ENCODE measurements at places on chromosomes 6 and 20.

- no peak overlapping the region for H3K27ac ChIP-seq
- DNase-seq = peak; percentile 92
- no peaks in the 10 kb centered on the region for H3K36me3 ChIP-seq
- H3K4me3 ChIP-seq = no peak overlapping the region
- H3K27me3 ChIP-seq = no peaks in the 10 kb centered on the region
These were observed 101.6 kb upstream of the CD93 start for GRCh38 chr20:23187751-23188150.

GRCh38 chr6:85679445-85680123, 36.9 kb upstream of the SYNCRIP start:
- H3K4me3 ChIP-seq = peak overlapping the region; percentile 98
- no peak overlapping the region for H3K27ac ChIP-seq
- H3K27me3 ChIP-seq = no peaks in the 10 kb centered on the region
- H3K36me3 ChIP-seq = peaks cover 29% of the 10 kb centered on the region
- peaks cover 44% of the 10 kb centered on the region for H3K4me1 ChIP-seq

GRCh38 chr6:99093456-99094190, 145.9 kb upstream of the FBXL4 start:
- no peaks in the 10 kb centered on the region for H3K4me1 ChIP-seq
- no peak for DNase-seq
- no peaks in the 10 kb centered on the region for H3K36me3 ChIP-seq
- no peak overlapping the region for H3K4me3 ChIP-seq
- H3K27me3 ChIP-seq = peaks cover 42% of the 10 kb centered on the region

DNA sequence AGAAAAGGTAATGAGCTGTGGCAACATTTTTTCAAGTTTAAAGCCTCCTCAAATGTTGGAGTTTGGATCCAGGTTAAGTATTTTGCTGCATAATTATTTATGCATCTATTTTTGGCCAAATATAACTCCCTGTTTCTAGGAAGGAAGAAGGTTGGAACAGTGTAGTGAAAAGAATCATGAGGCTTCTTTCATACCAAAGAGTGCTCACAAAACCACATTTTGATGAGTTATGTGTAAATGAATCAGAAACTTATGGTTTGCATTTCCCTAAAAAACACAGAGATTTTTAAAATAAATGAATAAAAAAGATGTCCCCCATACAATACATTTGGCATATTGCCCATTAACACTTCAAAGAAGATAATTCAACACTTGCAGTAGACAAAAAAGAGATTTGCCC, 246.9 kb upstream of the PRDM1 start:
- H3K4me3 ChIP-seq = no peak overlapping the region
- DNase-seq = no peak
- no peaks in the 10 kb centered on the region for H3K36me3 ChIP-seq
- H3K27ac ChIP-seq = no peak overlapping the region

GRCh38 chr20:39839399-39840119, 849.5 kb downstream of the MAFB start:
- no peak overlapping the region for H3K4me3 ChIP-seq
- H3K36me3 ChIP-seq = no peaks in the 10 kb centered on the region

DNA sequence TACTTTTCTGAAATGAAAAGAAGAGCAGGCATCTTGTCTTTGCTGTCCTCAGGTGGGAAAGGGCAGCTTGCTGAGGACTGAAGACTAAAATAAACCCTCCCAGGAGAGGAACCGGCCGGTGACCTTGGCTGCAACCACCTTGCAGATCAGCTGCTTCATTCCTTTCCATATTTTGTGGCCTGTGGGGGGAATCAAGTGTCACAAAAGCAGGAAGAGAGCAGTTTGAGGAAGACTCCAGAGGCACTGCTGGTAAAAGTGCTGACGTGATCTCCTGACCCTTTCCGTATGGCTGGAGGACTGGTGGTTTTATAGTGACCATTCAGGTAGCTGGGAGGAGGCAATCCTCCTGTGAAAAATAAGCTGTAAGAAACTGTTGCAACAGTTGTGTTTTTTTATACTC, 157.0 kb downstream of the PLCB4 start:
- no peaks in the 10 kb centered on the region for H3K27me3 ChIP-seq
- peak; percentile 20 for DNase-seq
- H3K36me3 ChIP-seq = no peaks in the 10 kb centered on the region
- peaks cover 13% of the 10 kb centered on the region for H3K4me1 ChIP-seq
- H3K27ac ChIP-seq = no peak overlapping the region

- no peaks in the 10 kb centered on the region for H3K36me3 ChIP-seq
- no peak overlapping the region for H3K27ac ChIP-seq
- no peaks in the 10 kb centered on the region for H3K4me1 ChIP-seq
- DNase-seq = no peak
- H3K27me3 ChIP-seq = no peaks in the 10 kb centered on the region
These were observed 54.7 kb downstream of the TRAF3IP2 start for GRCh38 chr6:111550953-111551352.

- no peak overlapping the region for H3K27ac ChIP-seq
- no peaks in the 10 kb centered on the region for H3K36me3 ChIP-seq
- peaks cover 10% of the 10 kb centered on the region for H3K4me1 ChIP-seq
- H3K27me3 ChIP-seq = peaks cover 52% of the 10 kb centered on the region
These were observed 1.2 kb upstream of the GJA1 start for GRCh38 chr6:121434037-121434770.

DNA sequence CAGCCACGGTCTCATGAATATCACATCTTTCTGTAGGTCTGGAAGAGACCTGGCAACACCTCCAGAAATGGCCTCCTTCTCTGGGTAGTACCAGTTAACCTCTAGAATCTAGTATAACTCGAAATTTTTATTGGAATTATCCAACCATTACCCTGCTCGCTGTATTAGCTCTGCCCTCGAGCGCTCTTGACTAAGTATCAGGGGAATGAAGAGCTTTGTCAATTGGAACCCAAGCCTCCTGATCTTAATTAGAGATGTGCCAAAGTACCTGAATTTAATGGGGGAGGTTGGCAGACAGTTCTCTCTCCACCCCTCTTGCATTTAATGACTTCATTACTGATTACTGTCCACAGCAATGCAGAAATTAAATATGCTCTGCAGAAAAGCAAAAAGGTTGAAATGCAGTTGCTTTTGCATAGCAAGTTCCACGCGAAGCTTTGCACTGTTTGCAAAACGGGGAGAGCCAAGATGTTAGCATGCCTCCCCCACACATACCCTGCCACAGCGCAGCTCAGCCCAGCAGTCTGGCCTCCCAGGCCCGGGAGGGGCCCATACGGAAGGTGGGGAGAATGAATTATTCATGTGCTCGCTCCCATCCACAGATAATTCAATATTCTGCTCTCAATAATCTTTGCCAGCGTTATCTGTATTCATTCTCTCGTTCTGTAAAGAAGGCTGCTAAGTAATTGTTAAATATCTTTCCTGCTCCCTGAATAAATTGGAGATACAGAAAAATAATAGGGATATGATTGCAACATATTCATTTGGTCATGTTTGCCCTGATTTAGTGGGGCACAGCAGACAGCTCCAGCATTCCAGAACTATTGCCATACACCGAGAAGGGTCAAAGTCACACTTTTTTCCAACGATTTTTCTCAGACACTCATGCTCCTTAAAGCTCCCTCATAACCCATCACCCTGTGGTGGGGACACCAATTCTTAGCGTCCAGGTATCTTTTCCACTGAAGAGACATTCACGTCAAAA, 305.8 kb downstream of the CDH26 start:
- no peak overlapping the region for H3K4me3 ChIP-seq
- H3K27me3 ChIP-seq = no peaks in the 10 kb centered on the region
- H3K4me1 ChIP-seq = no peaks in the 10 kb centered on the region
- no peak for DNase-seq

DNA sequence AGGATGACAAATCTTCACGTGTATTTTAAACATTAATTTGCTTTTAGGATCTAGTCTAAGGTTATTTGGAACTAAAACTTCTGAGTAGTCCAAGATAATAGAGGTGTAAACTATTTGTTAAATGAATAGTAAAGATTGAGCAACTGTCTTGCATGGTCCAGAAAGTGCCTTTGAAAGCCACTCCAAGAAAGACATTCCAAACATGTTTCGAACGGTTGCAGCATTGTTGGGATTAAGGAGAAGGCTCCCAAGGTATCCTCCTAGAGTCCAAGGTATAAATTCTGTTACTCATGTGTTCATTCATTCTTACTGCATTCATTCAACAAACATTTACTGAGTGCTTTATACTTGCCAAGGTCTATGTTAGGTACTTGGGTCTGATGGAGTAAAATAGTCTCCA, 28.8 kb upstream of the MYLK2 start:
- H3K27ac ChIP-seq = no peak overlapping the region
- H3K4me3 ChIP-seq = no peak overlapping the region
- H3K27me3 ChIP-seq = no peaks in the 10 kb centered on the region
- H3K36me3 ChIP-seq = peaks cover 73% of the 10 kb centered on the region
- no peaks in the 10 kb centered on the region for H3K4me1 ChIP-seq

DNA sequence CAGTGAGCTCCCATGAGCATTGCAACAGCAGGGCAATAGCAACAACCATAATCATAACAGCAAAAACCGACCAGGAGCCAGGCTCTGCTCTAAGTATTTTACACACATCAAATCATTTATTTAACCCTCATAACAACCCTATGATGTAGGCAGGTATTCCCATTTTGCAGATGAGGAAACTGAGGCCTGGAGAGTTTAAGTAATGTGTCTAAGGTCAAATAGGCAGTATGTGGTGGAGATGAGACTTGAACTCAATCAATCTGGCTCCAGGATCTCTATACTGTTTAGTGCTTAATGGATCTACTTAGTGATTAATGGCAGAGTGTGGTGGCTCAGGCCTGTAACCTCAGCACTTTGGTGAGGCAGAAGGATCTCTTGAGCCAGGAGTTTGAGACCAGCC, 3.4 kb downstream of the TMEM151B start:
- no peaks in the 10 kb centered on the region for H3K36me3 ChIP-seq
- no peak overlapping the region for H3K4me3 ChIP-seq
- no peak for DNase-seq
- H3K27ac ChIP-seq = no peak overlapping the region

DNA sequence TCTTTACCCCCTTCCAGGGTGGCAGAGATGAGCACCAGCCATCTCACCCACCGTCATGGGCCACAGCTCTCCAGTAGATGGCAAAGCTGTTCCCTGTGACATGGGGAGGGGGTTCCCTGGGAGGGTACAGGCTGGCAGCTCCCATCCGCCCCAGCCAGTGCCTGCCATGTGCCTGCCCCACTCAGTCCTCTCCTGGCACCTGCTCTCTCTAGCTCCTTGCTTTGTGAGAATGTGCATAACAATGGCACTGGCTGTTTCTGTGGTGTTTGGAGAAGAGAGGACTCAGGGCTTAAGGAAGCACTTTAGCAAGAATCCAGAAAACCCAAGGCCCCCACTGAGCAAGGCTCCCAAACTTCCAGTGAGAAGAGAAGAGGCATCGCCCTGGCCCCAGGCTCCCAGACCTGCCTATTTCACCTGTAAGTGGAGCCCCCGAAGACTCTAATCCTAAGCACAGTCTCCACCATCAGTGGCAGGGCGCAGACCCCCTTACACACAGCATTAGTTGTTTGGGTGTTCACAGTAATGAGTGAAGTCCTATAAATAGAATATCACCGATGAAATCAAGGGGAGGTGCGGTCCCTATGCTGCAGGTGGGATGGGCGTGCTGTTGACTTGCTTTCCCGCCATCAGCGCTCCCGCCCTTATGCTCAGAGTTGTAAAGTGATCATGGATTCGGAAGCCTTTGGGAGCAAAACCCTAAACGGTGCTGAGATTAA, 110.2 kb downstream of the AGPAT4 start:
- peaks cover 32% of the 10 kb centered on the region for H3K36me3 ChIP-seq
- H3K27ac ChIP-seq = no peak overlapping the region
- H3K4me1 ChIP-seq = no peaks in the 10 kb centered on the region
- H3K4me3 ChIP-seq = no peak overlapping the region

DNA sequence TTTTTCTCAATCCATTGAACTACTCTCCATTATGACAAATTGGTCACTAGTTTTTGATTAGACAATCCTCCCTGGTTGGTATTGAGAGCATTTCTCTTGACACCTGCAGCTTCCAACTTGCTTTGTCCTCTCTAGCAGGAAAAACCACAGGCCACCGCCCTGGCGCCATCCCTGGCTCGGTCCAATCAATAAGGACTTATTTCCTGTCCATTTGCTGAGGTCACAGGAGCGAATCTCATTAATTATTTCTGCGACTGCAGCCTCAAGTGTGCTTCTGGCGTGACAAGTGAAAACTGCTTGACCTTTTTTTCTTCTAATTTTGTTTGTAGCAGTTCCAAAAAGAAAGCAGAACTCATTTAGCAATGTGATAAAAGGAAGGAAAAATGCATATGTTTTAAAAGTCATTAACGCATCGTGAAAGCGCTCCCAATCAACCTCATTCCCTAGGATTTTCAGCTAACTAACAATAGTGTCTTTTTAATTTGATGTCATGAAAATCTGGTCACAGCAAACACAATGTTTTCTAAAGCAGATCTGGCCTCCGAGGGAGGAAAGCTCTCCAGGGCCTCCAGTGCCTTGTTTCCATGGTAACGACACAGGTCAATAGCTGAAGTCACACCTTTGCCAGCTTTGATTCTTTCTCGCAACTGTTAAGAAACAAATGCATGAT, 39.0 kb upstream of the BEND3 start:
- H3K27me3 ChIP-seq = no peaks in the 10 kb centered on the region
- no peak overlapping the region for H3K27ac ChIP-seq
- H3K4me3 ChIP-seq = no peak overlapping the region

DNA sequence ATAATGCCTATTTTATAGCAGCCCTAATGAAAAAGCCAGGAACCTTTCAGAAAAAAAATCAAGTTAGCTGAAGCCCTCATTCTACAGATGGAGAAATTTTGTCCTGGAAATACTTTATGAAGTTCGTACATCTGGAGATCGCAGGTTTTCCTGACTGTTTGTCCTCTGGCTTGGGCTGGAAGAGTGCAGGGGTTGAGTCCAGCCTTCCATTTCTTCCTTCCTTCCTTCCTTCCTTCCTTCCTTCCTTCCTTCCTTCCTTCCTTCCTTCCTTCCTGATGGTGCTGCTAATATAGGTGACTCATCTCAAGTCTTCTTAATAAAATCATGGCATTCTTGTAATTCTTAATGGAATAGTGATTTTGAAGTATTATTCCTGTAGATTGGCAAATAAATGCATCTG, 227.4 kb downstream of the CLVS2 start:
- no peak for DNase-seq
- no peak overlapping the region for H3K4me3 ChIP-seq
- no peaks in the 10 kb centered on the region for H3K36me3 ChIP-seq
- no peaks in the 10 kb centered on the region for H3K27me3 ChIP-seq

- H3K27me3 ChIP-seq = no peaks in the 10 kb centered on the region
- H3K4me1 ChIP-seq = peaks cover 68% of the 10 kb centered on the region
- no peak overlapping the region for H3K4me3 ChIP-seq
- no peak overlapping the region for H3K27ac ChIP-seq
- DNase-seq = no peak
- H3K36me3 ChIP-seq = no peaks in the 10 kb centered on the region
These were observed 513.5 kb upstream of the JARID2 start for GRCh38 chr6:14732226-14732843.
